T1000 (cell line): ENCODE measurements at places on chromosomes 6 and 20.
A peak's percentile ranks its signal among the peaks of the same experiment; 100 is the strongest.

- no peak for DNase-seq
These were observed 231.0 kb downstream of the QKI start for GRCh38 chr6:163645560-163645959.

GRCh38 chr6:52596371-52597028 is 19.6 kb upstream of the TRAM2 start:
- DNase-seq: no peak

- DNase-seq: no peak
These were observed 4.8 kb downstream of the BMP7 start for GRCh38 chr20:57261457-57262251.

DNA sequence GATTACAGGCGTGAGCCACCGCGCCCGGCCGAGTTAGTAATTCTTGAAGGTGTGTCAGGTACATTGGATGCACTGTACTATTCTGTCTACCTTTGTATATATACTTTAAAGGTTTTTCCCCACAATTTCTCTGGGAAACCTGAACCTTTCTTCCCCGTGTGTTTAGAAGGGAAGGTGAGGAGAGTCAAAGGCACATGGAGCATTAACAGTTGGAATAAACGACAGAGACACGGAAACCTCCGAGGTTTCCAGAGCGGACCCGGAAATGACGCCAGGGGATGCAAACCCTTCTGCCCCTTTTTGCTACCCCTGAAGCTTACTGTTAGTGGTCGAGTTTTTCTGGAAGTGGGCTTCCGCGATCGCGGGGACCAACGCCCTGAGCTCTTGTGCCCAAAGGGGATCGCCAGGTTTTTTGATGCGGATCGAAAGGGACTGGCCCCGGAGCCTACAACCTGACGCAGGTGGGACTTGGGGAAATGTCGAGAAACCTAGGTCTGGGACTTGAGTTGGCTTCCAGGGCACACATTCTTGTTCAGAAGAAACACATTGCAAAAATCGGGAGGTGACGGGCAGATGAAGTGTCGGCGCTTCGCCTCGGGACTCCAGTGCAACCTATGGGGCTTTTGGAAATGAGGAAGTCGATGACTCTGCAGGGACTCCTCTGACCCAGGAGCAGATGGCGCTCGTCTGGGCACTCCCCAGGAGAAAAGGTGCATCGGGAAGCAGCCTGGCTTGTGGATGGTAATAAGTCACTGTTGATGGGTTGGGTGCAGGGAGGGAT is 218.2 kb downstream of the OR2B2 start:
- DNase-seq: no peak

GRCh38 chr6:150116200-150116800 is 26.5 kb upstream of the PPP1R14C start:
- no peak for DNase-seq

DNA sequence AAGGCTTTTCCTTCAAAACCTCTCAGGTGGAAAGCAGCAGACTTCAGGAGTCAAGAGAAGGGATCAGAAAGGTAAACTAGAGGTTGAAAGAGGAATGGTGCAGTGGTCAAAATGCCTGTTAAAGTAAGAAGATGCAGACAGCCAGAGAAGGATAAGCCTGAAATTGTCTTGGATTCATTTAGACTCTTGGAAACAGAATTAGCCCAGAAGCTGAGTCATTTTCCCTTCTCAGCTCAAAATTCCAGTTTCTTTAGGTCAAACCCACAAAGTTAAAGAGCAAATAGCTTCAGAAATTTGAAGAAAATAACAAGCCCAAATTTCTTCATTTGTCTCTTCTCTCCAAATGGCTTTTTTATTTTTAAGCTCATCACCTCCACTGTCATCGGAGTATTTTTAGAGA is 73.9 kb downstream of the DHX35 start:
- no peak for DNase-seq

- DNase-seq: no peak
These were observed 144.6 kb upstream of the RNF24 start for GRCh38 chr20:4159765-4160490.

GRCh38 chr20:58593880-58594638 is 57.0 kb upstream of the STX16 start:
- no peak for DNase-seq

DNA sequence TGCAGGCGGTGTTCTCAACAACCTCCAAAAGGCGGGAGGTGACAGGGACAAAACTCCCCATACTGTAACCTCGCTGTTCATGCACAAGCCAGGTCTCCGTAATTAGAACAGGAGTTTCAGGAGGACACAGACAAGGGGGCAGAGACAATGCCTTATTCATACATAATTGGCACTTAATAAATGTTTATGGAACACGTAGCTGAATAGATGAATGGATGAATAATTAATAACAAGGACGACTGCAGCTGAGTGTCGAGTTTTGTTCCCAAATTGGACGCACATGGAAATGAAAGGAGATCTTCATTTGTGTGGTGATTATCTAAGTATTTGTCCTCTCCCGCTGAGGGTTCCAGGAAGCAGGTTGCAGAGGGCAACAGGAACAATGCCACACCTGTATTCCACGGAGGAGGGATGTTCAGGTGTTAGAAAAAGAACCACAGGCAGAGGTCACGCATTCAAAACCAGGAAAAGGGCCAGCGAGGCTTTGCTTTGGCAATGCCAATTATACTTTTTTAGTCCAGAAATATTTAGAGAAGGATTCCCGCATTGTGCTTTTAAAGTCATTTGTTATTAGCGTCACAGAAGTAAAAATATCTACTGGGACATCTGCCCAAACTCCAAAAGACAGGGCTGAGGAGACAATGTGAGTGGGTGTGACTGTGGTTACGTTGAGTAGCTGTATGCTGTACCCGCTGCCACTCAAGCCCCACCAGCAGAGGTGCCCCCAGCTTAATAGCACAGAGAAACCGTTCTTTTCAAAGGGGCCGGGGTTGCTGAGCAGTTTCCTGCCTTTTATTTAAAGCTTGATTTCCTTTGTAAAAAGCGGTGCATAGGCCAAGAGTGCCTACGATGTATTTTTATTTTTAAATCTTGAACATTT is 123.3 kb downstream of the PXDC1 start:
- no peak for DNase-seq

DNA sequence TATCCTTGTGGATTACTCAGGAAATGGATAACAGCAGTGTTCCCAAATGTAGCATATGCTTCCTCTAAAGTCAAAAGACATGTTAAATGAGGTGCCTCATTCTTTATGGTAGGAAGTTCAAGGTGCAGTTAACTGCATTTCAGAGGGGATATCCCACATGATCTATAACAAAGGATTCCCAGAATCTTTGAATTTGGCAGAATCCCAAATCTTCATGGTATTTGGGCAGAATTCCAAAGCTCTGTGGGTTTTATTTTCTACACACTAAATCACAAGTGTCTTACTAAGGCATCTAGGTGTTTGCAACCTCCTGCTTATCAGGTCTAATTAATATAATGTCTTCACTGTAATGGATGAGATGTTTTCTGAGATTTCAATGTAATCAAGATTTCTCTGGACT is 364.3 kb upstream of the MAN1A1 start:
- no peak for DNase-seq

- no peak for DNase-seq
These were observed 105.9 kb downstream of the KLHL32 start for GRCh38 chr6:97030431-97030830.

GRCh38 chr6:16320533-16321340 is 82.3 kb downstream of the GMPR start:
- DNase-seq: no peak

GRCh38 chr6:84512391-84512790 is 252.0 kb downstream of the TBX18 start:
- no peak for DNase-seq

DNA sequence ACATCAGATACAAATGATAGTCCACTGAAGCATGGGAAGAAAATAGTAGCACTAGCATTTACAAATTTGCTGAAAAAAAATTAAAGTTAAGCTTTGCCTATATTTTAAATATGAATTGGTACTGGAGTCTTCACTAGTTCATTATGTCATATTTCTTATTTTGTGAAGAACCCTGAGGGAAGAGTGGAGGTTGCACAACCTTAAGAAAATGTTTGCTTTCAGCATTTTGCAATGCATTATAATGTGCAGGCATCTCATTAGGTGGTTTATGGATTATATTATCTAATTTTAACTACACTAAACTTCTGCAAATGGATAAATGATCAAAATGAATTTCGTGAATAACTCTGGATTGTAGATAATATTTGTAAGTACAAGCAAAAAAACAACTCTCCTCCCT is 390.8 kb upstream of the HS3ST5 start:
- DNase-seq: no peak

GRCh38 chr20:48904566-48905296 is 16.8 kb upstream of the ARFGEF2 start:
- peak; percentile 77 for DNase-seq

- no peak for DNase-seq
These were observed 362.0 kb upstream of the CITED2 start for GRCh38 chr6:139736325-139736906.

- DNase-seq: no peak
These were observed 52.7 kb downstream of the ADGRF1 start for GRCh38 chr6:46989398-46989797.

- no peak for DNase-seq
These were observed 679.7 kb upstream of the EPHA7 start for GRCh38 chr6:94099072-94099471.

DNA sequence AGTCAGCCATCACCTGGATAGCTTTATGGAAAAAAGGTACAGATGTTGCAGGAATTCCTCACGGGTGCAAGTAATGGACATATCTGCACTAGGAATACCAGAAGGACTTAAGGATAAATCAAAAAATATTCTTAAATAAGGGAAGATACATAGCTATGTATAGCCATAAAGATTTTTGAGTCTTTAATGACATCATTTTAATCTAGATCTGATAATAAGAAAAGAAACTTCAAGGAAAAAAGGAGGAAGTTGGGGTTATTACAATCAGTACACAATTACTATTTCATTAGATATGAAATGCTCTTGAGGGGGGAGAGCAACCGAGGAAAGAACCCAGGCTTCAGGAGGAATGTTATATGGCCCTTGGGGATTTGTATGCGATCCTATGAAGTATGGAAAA is 110.2 kb downstream of the FOXC1 start:
- no peak for DNase-seq

DNA sequence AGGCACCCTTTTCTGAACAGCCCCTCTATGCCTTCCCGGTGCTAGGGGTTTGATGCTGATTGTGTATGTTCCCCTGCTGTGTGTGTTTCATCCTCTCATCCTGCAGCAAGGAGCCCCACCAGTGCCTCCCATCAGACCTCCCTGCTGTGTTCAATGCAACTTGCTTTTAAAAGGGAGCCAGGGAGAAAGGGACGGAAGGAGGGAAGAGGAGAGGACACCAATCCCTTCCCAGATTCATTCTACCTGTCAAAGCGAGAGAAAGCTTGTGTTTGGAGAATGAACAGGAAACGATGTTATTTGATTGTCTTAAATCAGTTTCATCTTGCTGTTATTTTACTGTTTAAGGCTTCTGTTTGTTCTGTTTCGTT is 259.2 kb downstream of the ADGB start:
- DNase-seq: no peak

DNA sequence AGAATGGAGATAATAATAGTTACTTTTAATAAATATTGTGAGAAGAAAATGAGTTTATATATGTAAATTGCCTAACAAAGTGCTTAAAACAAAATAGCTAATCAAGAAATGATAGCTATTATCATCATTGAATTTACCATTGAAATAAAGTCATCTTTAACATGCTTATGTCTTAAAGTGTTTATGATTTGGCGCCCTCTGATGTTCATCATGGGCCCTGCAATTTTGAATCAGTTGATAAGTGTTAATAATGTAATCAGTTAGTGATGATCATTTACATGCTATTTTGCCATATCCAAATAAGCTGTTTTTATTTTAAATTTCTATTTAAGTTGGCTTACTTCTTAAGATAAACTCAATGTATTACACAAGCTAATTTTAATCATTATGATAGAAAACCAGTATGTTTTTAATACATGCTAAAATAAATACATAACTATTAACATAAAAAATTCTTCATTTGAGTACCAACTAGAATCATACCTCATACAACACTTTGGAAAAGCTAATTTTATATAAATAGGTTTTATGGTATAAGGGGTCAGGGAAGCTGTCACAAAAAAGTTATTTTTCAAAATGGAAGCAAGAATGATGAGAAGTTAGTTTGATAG is 39.2 kb upstream of the TPD52L1 start:
- no peak for DNase-seq

GRCh38 chr6:75135876-75136275 is 70.0 kb downstream of the COL12A1 start:
- DNase-seq: no peak

GRCh38 chr6:5989141-5989723 is 17.5 kb downstream of the NRN1 start:
- no peak for DNase-seq

DNA sequence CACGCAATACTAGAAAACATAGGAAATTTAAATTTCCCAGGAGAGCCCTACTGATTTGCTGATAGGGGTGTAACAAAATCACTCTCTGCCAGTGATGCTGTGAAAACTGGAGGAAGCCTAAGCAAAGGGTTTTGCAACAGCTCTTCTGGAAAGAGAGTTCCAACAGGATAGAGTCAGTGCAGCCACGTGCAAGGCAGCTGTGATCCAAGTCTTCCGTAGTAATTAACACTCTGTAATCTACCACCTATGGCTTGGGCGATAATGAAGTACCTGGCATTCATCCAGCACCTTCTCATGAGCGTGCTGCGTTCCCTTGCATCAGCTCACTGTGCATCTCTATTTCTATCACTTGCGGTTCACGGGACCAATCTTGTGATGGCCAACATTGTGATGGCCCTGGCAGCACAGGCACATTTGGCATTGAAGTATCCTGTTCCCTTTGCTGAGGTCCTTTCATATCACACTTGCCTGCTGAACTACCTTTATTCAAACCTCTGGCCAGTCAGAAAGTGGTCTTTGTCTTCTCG is 48.2 kb downstream of the IRF4 start:
- DNase-seq: no peak

- DNase-seq: no peak
These were observed 466.5 kb upstream of the ARID1B start for GRCh38 chr6:156310701-156311100.

DNA sequence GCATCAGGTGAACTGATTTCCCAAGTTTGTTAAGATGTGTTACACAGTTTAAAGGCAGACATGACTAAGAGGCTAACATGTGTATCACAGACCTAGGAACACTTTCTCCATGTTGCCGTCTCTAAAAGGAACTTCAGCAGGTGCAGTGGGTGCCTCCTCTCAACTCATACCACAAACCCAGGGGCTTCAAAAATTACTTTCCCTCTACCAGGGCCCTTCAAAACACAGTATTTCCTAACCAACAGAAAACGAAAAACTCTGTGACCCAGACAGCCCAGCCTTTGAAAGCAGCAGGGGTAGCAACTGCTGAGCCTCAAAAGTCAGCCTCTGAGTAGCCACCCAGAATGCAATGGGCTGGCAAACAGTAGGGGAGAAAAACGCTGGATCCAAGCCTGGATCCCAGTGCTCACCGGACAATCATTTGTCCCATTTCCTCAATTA is 28.5 kb downstream of the B4GALT5 start:
- no peak for DNase-seq
